Small intestine (tissue), 16 donors: ENCODE measurements at places on chromosomes 5 and 9. TPM values are rescaled to one million over a fixed set of nuclear protein-coding genes. Genes with fewer than 3 reads are reported as not detected.

CEP72 gene
- polyA plus RNA-seq, result 1.1 TPM

KLF4 gene
- polyA plus RNA-seq, result 122 TPM

- peak; percentile 59 for DNase-seq
These were observed 408.1 kb downstream of the GADD45G start for GRCh38 chr9:90012949-90013348.

- DNase-seq, result no peak
These were observed 895.9 kb downstream of the TLE4 start for GRCh38 chr9:80467632-80468031.

SLC23A1 gene
- 29.3 TPM for polyA plus RNA-seq

DNA sequence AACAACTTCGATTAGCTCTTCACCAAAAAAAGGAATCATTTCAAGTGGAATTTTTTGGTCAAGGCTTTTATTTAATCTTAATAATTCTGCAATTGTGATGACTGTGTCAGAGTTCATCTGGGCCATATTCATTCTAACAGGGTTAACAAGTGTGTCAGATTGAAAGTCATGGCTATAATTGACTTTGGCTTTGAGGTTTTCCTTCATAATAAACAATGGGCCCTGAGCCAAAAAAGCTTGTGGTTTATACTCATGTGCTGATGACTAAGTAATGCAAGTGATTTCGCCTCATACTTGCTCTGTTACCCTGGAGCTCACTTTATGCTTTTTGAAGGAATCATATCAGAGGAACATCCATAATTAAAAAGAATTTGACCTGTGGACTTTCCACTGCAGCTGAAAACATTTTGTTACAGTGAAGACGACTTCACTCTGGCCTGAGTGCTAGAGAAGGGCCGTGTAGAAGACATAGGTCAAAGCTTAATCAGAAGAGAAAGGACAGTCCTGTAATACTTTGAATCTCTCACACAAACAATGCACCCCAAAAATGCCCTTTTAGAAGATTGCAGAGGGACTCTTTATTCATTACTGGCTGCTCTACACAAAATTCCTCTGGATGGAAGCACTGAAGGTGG lies 101.7 kb downstream of the GDNF start:
- peak; percentile 65 for DNase-seq
